ENCODE measurements at places on chromosomes 13 and 19. TPM values are rescaled to one million over a fixed set of nuclear protein-coding genes. Genes with fewer than 3 reads are reported as not detected.

DNA sequence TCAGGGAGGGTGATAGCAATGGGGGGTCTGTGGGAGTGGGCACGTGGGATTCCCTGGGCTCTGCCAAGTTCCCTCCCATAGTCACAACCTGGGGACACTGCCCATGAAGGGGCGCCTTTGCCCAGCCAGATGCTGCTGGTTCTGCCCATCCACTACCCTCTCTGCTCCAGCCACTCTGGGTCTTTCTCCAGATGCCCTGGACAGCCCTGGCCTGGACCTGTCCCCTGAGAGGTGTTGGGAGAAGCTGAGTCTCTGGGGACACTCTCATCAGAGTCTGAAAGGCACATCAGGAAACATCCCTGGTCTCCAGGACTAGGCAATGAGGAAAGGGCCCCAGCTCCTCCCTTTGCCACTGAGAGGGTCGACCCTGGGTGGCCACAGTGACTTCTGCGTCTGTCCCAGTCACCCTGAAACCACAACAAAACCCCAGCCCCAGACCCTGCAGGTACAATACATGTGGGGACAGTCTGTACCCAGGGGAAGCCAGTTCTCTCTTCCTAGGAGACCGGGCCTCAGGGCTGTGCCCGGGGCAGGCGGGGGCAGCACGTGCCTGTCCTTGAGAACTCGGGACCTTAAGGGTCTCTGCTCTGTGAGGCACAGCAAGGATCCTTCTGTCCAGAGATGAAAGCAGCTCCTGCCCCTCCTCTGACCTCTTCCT lies 9.3 kb upstream of the CEACAM7 start:
- DNase-seq = no peak

DNA sequence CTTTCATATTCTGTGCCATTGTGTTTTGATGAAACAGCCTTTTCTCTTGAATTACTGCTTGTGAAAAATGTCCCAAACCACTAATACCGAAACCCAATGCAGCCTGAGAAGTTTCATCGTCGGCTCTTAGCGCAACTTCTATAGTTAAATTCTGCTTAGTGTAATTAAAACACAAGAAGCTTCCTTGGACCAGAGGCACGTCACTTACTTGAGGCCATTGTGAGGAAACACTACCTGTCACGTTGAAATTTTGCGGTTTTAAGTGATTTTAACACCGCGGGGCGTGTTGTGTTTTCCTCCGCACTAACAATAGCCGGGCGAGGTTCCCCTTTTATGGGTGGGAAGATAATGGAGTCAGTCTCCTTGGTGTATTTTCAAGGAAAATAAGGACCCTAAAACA lies 70.9 kb downstream of the GGACT start:
- DNase-seq = no peak

GRCh38 chr13:49812812-49813211 lies 20.3 kb upstream of the KPNA3 start:
- DNase-seq = peak; percentile 38

The CRB3 gene
- 2.7 TPM for total RNA-seq

The NLRP9 gene
- total RNA-seq = not detected

DNA sequence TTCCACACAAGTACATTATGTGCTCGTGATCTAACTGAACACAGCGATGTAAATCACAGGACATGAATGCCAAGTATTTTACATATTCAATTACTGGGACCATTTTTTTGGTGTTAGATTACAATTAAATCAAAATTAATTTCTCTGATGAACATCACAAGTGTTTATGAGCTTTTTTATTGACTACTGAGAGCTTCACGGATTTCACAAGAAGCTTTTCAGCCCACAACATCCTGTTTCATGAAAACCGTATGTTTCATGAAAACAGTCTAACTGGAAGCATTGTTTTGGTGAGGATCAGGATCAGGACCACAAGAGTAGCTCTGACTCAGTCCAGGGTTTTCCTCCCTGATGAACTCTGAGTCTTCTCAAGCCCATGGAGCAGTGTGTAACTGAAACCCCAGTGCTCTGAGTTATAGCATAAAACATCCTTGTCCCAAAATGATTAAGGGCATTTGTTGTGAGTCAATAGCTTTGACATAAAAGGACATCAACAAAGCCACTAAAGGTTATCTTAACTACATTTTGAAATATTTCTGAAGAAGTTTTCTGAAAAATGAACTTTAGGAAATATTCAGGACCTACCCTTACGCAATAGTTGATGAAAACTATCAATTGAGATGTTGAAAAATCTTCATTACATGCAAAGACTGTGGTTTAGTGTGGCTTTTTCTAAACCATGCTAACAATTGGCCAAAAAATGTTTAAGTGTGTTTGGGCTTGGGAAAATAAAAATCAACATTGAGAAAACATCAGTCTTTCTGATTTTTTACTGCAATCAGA lies 49.3 kb downstream of the UFM1 start:
- DNase-seq = no peak

GRCh38 chr19:2041683-2042484 lies 9.2 kb downstream of the MKNK2 start:
- DNase-seq = peak; percentile 98

The ATP8A2 gene
- 1.8 TPM for total RNA-seq

DNA sequence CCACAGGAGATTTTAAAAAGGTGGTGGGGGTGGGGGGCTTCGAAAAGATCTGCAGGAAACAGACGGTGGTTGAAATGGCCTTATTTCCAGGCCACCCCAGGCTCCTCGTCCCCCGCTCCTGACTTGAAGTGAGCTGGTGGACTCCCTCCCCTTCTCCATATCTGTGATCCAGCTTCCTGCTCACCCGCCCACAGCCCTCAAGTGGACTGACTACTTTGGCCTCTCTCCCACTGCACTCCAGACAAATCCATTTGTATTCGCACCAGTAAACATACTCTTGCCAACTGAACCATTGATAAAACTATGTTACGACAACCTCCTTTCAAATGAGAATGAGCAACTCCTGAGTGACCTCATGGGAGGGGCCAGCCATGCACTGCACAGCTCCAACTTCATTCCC lies 259.5 kb downstream of the COL4A1 start:
- DNase-seq = peak; percentile 51

GRCh38 chr13:98014766-98015165 lies 61.3 kb downstream of the IPO5 start:
- no peak for DNase-seq

The SPRED3 gene
- total RNA-seq = 0.21 TPM

The AP2A1 gene
- total RNA-seq = 56.2 TPM

DNA sequence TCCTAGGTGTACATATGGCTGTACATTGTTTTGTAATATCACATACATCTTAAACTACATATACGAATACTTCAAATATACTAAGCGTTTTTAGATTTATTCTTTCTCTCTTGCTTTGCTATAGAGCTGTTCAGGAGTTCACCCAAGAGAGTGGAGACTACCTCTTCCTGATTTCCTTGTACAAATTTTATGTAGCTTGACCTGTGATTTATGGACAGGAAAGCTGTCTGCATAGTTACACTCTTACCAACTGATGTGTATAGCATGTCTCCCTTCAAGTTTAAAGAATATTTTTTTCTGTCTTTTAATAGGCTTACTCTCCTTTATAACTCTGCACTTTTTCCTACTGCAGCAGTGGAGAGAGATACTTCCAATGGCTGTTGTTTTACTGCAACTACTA lies 428.7 kb downstream of the NDFIP2 start:
- no peak for DNase-seq

DNA sequence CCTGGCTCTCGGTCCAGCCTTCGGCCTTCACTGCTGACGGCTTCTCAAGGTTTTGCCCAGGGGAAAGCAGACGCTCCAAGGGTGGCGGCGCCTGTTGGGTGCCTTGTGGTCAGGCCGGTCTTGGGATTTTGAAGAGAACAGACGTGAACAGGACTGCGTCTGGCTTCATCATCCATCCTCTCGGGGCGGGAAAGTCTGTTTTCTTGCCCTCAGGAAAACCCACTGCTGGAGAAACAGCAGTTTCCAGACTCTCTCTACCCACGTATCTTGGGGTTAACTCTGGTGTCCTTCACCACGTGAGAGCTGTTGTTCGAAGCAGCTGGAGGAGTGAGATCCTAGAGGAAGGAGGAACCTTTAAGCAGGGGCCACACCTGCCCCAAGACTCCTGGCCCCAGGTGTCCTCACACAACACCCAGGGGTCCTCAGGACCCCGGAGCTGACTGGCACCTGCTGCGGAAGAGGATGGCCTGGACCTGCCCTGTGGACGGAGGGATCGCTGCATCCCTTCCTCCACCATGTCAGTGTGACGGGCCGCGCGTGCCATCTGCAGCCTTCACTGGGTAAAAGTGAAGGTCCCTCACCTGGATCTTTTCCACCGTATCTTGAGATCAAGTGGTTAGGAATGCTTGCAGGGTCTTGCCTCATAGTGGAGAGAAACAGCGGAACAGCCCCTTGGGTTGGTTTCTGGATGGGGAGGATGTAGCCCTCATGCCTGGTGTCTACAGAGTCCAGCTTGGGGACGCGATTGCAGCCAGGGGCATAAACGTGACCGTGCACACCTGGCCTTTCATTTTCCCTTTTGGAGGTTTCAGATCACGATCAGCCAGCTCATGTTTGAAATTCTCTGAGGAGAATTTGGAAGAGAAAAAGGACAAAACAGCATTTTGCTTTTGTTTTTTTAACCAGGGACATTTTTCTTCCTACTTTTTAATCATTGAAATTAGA lies 69.5 kb upstream of the MCF2L start:
- DNase-seq = no peak

The FCER2 gene
- total RNA-seq = not detected

DNA sequence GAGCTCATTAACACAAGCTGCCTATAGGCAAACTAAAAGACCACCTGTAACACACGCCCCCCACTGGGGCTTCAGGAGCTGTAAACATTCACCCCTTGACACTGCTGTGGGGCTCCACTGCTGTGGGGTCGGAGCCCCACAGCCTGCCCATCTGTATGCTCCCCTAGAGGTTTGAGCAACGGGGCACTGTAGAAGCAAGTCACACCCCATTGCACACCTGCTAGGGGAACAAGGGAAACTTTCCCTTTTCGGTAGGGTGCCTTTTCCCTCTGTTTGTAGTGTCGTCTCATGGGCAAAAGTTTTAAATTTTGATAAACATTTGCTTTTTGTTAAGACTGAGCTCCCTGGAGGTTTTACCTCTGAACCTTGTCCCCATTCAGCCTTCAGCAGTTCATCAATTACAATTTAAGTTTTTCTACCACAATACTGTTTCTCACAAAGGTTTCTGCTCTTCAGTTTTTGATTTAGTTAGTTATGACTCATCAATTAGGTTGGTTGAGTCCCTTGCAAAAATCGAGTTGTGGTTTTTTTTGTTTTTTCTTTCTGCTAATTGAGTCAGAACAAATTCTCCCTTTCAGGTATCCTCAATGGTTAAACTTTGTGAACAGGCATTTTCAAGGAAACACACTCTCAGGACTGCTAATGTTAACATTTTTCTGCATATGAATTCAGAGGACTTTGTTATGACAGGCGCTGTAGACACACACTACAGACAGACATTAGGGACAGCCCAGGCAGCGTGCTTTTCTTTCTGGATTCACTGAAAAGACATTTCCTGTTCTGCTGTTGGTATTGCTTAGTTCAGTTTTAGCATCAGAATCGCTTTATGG lies 35.1 kb downstream of the ZNF433 start:
- DNase-seq = no peak

DNA sequence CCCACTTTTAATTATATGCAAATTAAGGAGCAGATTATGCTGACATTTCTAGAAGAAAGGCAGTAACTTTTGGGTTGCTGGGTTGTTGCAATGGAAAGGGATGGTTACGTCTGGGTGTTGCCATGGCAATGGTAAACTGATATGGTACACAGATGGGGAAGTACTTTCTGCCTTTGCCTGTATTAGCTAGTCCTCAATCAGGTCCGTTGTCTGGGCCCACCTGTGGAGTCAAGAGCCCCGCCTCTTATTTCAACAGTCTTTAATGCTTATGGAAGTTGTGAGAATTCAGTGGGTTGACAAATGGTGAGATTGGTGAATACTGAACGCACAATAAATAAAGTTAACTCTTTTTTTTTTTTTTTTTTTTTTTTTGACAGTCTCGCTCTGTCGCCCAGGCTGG lies 30.6 kb upstream of the DPP9 start:
- DNase-seq = no peak

- no peak for DNase-seq
Observed at GRCh38 chr19:40588926-40589569, 12.1 kb upstream of the LTBP4 start.

DNA sequence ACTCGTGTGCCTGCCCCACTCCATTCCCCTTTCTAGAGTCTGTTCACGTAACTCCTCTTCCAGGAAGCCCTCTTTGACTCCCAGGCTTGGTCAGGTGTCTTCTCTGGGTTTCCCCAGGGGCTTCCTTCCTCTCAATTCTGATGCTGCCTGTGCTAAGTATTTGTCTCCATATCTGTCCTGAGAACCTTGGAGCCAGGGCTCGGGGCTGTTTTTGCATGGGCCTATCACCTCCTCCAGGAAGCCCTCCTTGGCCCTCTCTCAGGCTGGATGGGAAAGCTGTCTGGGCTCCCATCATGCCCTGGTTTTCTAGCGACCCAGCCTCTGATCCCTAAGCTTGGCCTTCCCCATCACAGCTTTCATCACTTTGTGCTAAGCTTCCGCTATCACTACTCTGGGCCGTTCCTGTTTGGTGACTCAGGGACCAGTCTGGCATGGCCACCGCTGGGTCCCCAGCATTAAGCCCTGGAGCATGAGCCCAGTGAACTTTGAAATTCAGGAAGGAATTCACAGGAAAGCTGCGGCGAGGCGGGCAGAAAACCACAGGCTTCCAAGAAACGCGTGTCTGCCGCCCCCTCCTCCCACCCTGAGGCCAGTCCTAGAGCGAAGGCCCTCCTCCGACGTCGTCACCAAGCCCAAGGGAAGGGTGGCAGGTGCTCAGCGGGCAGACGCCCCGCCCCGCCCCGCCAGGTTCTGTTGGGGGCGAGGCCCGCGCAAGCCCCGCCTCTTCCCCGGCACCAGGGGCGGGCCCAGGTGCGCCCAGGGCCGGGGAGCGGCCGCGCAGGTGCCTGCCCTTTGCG lies 486 bp upstream of the SPINT2 start:
- DNase-seq = peak; percentile 72

GRCh38 chr19:6801485-6802086 lies 29.1 kb downstream of the VAV1 start:
- DNase-seq = peak; percentile 51

DNA sequence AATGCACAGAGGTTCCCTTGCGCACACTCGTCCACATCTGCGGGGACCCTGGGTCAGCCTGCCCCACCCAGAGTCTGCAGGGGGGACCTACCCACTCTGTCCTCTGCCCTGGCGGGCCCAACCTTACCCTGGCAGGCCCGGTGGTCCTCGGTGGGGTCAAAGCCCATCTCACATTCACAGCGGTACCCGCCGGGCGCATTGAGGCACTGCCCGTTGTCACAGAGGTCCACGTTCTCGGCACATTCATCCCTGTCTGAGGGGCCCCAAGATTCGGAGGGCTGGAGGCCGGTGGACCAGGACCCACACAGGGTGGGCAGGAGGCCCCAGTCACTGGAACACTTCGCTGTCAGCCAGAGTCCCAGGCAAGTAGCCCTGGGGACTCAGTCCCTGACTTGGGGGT lies 38.5 kb downstream of the FBN3 start:
- DNase-seq = no peak

The SYDE1 gene
- total RNA-seq = 15.3 TPM

DNA sequence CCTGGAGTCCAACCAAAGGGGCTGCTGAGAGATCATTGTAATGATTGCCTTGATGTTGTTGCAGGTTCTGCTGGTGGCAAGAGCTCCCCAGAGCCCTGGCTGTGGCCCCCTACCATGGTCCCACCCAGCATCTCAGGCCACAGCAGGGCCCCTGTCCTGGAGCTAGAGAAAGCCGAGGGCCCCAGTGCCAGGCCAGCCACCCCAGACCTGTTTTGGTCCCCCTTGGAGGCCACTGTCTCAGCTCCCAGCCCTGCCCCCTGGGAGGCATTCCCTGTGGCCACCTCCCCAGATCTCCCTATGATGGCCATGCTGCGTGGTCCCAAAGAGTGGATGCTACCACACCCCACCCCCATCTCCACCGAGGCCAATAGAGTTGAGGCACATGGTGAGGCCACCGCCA lies 15.5 kb downstream of the NCAN start:
- no peak for DNase-seq

GRCh38 chr19:2282062-2282861 lies at the start of gene PEAK3:
PEAK3 (minus strand) TSS chr19:2282175; CDS start chr19:2280931, 1,244 bp downstream.
- peak; percentile 60 for DNase-seq
